ENCODE measurements at places on chromosomes 12 and 14.

GRCh38 chr12:52813885-52814709 lies at the start of gene KRT4:
KRT4 (minus strand) TSS chr12:52814116; CDS start chr12:52814058, 58 bp downstream.
- DNase-seq = no peak

DNA sequence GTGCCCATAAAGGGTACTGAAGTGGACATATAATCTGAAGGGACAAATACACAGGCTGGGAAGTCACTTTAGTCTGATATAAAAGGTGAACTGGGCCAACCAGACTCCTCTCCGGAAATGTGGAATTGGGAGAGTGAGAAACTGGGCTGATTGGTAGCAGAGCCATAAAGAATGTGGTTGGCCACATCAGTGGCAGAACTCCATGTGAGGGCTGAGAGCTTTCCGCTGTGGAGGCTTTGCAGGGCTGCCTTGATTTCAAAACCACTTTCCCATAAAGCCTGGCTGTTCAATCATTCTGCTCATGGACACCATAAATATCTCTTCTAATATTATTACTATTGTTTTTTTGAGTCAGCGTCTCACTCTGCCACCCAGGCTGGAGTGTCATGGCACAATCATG lies 220.3 kb downstream of the MON2 start:
- no peak for DNase-seq

DNA sequence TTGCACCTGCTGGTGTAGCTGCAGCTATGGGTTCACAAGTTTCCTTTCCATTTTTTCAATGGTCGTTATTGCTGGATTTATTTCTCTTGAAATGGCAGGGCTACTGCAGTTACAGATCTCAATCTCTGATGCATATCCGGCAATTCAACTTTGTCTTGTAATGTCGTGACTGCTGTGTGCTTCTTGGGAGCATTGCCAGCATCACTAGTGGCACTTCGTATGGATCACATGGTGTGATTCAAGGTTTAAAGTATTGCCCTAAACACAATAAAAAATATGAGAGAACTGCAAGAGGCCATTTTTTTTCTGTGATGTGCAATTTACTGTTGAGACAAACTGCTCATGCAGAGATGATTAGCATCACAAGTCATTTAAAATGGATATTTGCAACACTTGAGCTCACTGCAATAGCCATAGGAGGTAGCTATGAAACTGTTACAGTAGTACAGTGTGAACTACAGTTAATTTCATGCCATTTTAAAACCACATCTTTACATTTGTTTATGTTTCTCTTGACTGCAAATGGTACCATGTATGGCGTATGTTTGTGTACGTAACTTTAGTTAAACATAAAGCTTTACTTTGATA lies 217.4 kb upstream of the PDE3A start:
- DNase-seq = no peak

DNA sequence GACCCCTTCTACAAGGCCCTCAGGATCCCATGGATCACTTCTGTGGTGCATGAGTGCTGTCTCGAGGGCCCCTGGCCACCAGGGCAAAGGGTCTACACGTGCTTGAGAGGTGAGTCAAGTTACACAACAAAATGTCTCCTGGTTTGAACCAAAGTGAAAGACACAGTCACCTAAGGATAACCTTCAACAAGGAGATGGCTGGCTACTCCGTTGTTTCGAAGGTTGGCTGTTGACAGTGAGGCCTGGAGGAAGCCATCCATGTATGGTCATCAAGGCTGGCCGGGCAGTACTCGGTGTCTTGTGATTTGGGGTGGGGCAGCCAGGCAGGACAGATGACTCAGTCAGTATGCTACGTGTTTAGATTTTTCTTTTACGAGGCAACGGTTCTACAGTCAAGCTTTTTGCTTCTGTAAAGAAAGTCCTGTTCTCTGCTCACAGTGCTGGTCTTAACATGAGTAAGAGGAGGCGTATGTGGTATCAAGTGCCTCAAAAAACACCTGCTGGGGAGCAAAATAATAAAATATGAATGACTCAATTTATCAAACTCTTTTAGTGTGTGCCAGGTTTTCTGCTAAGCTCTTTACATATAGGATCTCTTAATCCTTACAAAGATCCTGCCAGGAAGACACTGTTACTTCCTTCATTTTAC lies 18.0 kb upstream of the NT5DC3 start:
- DNase-seq = no peak

DNA sequence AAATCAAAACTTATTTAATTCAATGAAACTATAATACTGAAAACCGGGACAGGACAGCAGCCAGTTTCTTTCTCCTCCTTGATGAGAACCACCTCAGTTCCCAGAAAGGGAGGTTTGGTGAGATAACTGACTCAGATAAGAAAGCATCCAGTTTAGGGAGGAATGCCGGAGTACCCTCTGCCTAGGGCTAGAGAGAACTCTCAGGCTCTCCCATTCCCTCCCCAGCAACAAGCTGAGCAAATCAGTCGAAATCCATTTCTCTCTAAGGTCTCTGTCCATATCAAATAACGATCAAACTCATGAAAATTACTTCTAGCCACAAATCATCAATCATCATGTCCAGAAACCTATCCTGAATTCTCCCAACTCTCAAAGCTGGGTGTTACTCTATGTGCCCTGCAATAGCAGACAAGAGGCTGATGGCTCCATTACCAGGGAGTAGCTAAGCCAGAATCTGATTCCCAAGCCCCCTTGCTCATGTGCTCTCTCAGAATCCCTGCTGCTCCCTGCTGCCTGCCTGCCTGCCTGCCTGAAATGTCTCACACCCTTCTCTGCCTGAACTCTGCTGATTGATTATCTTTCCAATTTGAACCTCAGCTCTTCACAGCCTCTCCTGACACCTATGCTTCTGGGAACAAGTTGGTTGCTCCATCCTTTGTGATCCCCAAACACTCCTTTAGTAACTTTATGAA lies 49.4 kb downstream of the SLC25A47 start:
- peak; percentile 4 for DNase-seq

DNA sequence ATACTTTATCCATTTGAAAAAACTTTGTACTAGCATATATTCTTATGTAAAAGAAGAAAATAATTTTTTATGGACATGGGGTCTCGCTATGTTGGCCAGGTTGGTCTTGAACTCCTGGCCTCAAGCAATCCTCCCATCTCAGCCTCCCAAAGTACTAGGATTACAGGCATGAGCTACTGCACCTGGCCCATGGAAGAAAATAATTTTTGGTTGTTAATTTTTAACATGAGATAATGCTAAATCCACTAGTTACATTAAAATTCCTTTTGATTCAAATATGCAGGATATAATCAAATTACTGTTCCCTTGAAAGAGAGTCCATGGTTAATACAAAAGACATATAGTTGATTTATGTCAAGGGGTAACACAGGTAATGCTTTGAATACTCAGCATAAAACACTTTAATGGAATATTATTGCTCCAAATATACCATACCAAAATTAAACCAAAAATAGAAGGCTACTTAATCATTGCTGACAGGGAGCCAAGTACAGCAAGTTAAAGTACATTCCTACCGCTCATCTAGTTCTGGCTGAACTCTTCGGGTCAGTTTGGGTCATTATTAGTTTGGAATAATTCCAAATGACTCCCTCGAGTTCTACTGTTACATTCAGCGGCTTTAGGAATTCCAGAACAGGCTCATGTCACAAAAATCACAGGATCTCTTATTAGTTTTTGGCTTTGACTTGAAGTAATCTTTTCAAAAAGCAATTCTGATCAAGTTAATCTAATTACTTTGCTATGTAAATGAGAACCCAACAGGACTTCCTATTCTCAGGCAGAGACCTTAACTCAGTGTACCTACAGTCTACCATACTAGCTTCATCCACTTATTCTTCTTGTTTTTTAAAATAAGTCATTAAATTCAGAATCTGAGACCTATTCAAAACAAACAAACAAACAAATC lies 6.1 kb downstream of the SOS2 start:
- no peak for DNase-seq

Measured in hematopoietic multipotent progenitor cell treated with erythropoietin and hydrocortisone succinate and interleukin-3 and kit ligand, for 8 days (in vitro differentiated cells).